ENCODE measurements at places on chromosomes 3 and 15. TPM values are rescaled to one million over a fixed set of nuclear protein-coding genes. Genes with fewer than 3 reads are reported as not detected.
A peak's percentile ranks its signal among the peaks of the same experiment; 100 is the strongest.

DNA sequence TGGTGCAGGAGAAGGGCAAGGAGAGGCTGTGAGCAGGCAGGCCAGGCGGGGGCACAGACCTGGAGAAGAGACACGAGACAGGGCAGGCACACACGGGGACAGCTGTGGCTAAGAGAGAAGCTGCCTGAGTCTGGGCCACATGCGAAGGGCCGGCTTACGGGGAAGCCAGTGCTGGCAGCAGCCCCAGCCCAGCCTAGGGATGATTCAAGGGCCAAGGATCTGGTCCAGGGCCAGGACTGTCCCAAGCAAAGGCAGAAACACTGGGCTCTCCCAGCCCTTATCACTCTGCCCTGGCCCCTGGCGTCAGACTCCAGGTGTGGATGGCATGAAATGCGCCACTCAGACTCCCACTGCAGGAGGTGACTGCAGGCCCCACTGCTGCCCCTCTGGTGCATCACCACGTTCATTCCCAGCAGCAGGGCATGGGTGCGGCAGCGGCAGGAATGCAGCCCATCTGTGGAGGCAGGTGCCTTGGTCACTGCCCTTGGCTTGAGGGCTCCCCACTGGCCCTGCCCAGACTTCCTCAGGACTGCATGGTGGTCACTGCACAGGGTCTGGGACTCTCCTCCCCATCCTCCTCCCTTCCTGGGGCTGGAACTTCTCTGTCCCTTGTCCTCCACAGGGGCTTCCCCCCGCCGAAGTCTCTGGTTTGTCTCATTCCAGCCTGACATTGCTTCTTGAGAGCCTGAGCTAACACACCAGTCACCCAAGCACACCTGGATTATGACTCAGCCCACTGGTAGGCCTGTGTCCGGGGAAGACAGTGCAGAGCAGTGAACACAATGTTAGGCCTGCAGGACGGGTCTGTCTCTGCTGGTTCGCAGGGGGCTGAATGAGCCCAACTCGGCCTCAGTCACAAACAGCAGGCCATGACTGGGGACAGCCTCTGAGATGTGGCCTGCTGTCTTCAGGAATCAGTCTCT lies 69.3 kb downstream of the TBC1D2B start:
- DNase-seq, result peak; percentile 86

DNA sequence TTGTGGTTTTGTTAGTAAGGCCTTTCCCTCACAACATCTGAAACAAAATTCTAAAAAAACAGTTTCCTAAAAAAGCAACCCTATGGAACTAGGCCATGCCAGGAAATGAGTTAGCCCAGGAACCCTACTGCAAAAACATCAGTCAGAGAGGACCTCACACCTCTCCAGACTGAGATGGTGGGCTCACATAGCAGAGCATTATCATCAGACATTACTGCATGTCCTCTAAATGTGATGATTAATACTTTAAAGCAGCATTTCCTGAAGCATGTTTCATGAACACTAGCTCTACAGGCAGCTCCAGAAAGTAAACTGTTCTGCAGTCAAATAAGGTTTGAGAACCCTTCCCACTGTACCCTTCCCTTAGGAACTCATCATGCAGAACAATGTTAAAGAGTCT lies 232.3 kb upstream of the MRPL3 start:
- no peak for DNase-seq

DNA sequence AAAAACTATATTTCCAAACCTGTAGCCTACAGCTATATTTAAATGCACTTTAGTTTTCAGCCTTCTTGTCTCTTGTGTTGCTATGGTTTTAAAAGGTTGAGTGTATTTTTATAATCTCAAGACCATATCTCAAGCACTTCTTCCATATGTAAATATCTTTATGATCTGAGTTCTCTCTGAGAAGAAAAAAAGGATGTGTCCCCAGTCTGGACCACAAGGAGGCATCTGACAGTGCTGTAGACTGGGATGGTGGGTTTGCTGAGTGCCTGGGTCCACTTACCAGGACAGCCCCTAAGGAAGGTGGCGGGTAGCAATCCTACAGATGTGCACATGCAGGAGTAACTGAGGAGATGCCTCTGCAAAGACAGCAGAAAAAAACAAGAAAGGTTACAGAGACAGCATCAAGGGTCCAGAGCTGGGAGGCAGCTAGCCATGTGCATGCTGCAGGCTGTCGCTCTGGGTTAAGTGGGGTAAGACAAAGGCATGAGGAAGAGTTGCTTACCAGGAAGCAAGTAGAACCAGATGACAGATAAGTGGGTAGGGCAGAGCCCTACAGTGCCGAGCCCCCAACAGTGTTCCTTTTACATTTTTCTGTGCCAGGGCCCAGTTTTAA lies 70.6 kb upstream of the SNRK start:
- DNase-seq, result no peak

Gene MED12L
- total RNA-seq, result 3.0 TPM

Data from PC-9 (cell line).